ENCODE measurements at places on chromosomes 3 and 15.

- no peak for DNase-seq
Measured at GRCh38 chr3:41267975-41268640, 68.8 kb downstream of the CTNNB1 start.

DNA sequence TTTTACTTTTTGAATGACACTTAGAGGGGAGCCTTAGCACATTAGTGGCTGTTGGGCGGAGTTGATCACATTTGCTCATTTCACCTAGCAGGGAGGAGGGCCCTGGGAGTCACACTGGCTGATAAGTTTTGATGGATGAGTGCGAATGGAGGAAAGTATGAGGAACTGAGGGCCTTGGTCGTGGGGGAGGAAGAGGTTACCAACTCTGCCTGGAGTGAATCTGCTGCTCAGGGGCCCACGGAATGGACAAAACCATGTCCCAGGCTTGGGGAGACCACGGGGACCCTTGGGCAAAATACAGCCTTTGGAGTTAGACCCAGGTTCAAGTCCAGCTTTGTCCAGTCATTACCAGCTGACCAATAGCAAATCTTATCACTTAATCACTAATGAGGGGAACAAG lies 5.1 kb upstream of the FLNB start:
- DNase-seq = no peak

DNA sequence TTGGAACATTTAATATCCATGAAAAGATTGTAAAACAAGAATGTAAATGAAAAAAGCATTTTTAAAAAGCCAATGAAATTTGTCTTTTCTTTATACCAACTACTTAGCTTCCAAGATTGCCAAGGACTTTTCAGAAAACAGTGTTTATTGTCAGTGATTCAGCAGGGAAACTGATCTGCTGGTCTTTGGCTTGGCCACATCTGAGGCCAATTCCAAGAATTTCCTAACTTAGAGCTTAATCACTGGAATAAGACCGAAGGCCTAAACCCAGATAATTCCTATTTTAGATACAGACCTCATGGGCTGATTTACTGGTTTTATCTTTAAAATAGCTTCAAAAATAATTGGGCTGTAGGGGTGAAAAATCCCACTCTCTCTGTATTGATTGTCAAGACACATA lies 260.5 kb upstream of the RORA start:
- no peak for DNase-seq

- DNase-seq = no peak
Measured at GRCh38 chr3:177488740-177489139, 291.5 kb upstream of the TBL1XR1 start.

DNA sequence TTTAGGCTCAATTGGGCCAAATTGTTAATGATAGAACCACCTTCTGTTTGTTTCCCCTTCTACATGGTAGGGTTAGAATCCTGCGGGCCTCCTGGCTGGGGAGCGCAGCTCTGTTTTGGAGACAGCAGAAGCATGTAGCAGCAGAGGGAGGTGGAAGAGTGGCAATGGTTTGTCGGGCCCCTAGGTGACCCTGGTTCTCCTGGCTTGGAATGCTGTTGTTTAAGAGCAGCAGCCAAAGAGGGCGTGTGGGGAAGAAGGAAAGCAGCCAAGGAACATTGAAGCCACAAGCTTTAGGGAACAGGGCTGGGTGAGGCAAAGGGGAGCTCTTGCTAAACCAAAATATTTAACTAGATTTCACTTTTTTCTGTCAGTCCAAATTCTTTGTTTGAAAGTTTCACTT lies 213.7 kb upstream of the NR2E3 start:
- no peak for DNase-seq

DNA sequence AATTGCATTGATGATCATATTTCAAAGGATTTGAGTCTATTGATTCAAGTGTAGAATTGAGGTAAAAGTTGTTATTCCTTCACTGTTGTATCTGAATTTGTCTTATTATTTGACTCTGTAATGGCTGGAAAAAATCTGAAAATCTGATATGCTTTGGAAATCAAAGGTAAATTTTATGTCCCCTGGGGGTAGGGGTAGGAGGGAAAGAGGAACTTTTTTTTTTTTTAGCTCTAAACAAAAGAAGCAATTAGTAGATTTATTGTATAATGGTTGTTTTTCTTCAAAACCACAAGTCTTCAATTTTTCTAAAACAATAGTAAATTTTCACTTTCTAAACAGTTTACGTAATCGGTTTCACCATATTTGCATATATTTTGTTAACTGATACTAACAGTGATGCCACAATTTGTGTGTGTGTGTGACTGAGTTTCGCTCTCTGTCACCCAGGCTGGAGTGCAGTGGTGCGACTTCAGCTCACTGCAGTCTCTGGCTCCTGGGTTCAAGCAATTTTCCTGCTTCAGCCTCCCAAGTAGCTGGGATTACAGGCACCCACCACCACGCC lies 91.7 kb upstream of the GOLGA6L4 start:
- DNase-seq = no peak

DNA sequence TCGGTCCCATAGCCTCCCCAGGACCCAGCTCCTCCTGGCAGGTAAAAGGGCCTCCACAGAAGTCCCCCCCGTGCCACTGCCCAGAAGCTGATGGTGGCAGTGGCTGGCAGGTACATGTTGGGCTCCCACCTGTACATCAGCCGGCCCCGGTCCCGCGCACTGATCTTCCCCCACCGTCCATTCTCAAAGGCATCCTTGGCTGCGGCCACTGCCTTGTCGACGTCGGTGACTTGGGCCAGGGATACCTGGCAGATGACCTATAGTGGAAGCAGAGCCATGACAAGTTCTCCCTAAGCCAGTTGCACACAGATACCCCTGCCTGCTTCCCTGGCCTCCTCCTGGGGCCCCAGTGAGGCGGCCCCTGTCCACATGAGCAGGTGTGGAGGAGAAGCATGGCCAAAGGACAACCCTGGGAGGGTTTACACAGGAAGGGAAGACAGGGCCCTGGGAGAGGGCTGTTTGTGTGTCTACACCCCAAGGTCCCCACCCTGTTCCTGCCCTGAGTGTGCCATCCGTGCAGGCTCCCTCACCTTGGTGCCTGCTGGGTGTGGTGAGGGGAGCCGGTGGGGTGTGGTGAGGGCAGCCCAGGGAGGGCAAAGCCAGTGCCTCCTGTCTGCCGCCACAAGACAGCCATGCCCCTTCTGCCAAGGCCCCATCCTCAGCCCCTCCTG lies 44.8 kb downstream of the ALDH1L1 start:
- DNase-seq = no peak

- DNase-seq = no peak
Measured at GRCh38 chr3:160098926-160099626, 110.4 kb downstream of the IL12A start.

DNA sequence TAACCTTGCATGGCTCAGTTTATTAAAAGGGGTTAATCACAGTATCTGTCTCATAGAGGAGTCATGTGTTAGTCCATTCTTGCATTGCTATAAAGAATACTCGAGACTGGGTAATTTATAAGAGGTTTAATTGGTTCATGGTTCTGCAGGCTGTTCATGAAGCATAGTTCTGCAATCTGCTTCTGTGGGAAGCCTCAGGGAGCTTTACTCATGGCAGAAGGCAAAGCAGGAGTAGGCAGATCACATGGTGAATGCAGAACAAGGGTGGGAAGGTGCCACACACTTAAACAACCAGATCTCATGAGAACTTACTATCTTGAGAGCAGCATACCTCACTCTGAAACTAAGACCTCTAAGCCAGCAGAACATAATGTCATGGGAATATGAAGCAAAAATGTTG lies 42.2 kb upstream of the PTX3 start:
- no peak for DNase-seq

DNA sequence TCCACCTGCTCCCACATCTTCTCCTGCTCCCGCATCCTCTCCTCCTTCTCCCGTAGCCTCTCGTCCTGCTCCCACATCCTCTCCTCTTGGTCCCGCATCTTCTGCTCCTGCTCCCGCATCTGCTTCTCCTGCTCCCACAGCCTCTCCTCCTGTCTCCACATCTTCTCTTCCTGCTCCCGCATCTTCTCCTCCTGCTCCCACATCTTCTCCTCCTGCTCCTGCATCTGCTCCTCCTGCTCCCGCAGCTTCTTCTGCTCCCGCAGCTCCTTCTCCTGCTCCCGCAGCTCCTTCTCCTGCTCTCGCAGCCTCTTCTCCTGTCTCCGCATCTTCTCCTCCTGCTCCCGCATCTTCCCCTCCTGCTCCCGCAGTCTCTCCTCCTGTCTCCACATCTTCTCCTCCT lies 5.8 kb downstream of the GOLGA6L2 start:
- DNase-seq = no peak

GRCh38 chr3:190514413-190515153 lies 698 bp downstream of the IL1RAP start:
- DNase-seq = peak; percentile 20

DNA sequence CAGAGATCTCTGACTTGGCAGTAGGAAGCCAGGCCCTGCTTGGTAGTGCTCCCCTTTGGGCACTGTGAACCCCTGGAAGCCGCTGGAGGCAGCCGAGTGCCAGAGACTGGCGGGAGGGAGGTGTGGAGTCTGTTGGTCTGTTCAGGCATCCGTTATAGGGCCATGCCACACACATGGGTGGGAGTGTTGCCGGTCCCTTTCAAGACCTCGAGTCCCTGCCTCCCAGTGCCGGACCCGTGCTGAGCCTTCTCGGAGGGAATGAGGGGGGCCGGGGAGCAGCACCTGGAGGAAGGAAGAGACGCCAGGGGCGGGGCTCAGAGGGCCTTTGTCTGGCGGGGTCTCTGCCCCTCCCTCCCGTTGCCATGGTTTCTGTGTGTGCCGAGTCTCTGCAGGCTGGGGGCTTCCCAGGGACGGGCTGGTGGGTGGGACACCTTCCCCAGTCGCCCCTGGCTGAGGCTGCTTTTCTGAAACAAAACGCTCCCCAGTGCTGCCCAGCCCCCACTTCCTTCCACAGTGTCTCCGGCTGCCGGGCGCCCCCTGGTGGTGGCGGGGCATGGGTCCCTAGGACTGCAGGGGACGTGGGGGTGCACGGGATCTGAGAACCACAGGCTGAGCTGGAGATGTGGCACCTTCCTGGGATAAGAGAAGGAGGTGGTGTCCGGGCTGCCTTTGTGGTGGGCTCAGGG lies 10.0 kb downstream of the GNAI2 start:
- DNase-seq = peak; percentile 94

- no peak for DNase-seq
Measured at GRCh38 chr3:100151024-100151707, 36.9 kb upstream of the FILIP1L start.

GRCh38 chr15:27833178-27833577 lies 265.9 kb downstream of the OCA2 start:
- no peak for DNase-seq

DNA sequence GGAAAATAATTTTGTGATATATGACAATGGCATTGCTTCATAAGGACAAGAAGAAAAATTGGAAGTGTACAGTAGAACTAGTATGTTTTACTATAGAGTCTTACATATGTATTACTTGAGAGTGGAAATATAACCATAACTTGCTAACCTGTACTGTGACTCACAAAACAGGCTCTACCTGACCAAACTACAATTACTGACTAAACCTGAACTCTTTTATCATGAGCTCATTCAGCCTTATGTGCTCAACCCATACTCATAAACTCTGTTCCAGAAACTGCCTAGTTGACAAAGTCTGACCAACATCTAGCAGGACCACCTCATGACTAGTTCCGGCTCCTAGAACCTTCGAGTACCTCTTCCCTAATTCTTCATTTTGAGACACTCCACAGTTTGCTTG lies 6.3 kb downstream of the CDIN1 start:
- no peak for DNase-seq

DNA sequence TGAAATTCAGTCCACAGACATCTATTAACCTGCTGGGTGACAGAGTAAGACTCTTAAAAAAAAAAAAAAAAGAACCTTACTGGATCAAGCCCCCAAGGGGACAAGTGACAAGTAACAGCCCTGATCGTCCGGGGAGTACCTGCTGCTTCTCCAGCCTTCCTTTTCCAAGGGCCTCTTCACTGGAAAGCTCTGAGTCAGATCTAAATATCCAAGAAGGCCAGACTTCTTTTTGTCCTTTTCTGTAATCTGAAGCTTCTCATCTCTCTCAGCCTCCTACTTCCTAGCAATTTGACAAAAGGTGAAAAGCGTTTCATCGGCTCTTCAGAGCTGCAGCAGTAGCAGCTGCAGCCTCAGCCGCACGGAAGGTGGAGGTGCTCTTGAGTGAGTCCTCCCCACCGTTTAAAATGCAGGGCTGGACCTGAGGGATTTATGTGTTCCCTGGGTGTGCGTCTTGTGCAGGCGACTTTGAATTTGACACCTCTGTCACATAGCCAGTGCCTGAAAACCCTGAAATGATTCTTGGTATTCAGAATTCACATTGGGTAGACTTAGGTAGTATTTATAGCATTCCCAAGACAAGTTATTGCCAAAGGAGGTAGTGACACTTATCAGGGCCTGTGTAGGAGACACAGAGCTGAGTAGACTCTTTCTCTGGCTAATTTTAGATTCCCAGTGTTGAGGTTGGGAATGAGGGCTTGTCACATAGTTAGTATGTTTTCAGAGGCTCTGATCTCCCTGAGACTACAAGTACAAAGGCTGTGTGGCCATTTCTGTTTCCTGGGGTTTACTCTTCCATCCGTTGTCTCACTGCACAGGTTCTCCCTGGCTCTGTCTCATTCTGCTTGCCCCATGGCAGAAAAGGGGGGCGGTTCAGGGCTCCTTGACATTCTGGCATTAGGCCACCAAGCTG lies 291.2 kb upstream of the C2CD4B start:
- no peak for DNase-seq

- DNase-seq = no peak
Measured at GRCh38 chr3:138124706-138125355, 7.4 kb downstream of the A4GNT start.

DNA sequence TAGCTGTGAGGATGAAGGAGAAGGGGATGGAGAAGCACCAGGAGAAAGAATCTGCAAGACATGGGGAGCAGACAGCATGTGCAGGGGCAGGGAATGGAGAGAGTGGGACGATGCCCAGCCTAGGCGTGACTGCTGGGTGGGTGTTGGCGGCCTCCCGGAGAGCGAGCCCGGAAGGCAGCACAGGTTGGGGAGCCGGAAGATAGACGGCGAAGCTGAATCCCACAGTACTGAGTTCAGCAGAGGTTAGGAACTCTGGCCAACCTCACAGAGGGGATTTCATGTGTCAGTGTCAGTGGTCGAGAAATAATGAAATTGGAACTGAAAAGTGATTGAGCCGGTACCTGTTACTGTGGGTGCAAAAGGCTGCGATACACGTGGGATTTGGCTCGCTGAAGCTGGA lies 55.2 kb downstream of the PXYLP1 start:
- no peak for DNase-seq

GRCh38 chr3:25423780-25424588 lies 4.1 kb upstream of the RARB start:
- DNase-seq = no peak

DNA sequence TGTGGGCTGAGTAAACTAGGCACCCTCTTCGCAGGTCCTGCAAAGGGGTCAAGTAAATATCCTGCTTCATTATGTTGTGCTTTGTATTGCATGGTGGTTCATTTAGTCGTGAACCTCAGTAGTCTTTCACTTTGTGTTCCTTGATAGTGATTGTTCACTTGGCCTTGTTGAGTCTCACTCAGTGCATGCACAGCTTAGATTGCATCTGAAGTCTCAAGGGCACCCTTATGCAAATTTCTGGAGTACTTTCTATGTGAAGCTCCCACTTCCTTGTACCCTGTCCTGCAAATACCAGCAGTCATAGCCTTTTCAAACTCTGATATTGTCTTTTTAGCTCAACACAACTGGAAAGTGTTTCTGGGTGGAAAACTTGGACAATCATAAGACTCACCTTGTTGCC lies 519.2 kb downstream of the NAALADL2 start:
- DNase-seq = no peak

GRCh38 chr3:139157161-139157932 lies 112.7 kb upstream of the PRR23C start:
- DNase-seq = no peak
